ENCODE measurements at places on chromosomes 7 and 10. TPM values are rescaled to one million over a fixed set of nuclear protein-coding genes. Genes with fewer than 3 reads are reported as not detected.

DNA sequence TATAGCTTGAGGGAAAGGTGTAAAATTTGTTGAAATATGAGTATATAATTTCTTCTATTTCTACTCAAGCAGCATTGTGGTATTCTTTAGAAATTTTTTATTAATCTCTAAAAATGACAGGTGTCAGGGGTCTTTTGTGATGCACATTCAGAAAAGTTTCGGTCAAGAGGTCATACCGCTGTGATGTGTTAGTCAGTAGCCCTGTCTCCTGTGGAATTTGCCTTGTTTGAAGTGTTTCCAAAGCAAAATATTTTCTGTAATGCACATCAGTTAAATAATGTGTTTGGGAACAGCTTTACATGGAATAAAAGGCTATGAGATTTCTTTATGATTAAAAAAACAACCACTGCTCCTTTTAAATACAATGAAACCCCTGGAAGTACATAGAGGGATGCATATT lies 35.8 kb downstream of the FOXP2 start:
- H3K4me1 ChIP-seq, result no peaks in the 10 kb centered on the region
- no peaks in the 10 kb centered on the region for H3K36me3 ChIP-seq
- H3K27ac ChIP-seq, result no peak overlapping the region
- H3K27me3 ChIP-seq, result no peaks in the 10 kb centered on the region
- DNase-seq, result no peak

DNA sequence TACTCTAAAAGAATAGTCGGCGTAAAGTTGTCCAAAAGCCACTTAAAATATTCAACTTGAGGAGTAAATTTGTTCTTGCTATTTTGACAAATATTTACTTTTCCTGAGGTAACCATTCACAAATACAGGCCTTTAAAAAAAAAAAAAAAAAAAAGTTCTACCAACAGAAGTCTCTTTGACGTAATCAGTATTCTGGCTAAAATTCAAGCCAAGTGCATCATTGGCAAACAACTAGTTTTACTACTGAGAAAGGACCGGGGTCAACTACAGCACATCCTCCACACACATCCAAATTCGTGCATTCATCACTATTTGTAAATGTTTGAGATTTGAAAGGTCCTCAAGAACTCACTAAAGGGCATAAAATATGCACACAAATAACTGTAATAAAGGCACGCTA lies 2.0 kb downstream of the OAT start:
- peaks cover 35% of the 10 kb centered on the region for H3K4me1 ChIP-seq
- DNase-seq, result no peak
- H3K36me3 ChIP-seq, result peaks cover 7% of the 10 kb centered on the region

Gene AASS
- total RNA-seq, result 349 TPM

- H3K27ac ChIP-seq, result no peak overlapping the region
- H3K4me1 ChIP-seq, result peaks cover 26% of the 10 kb centered on the region
- H3K4me3 ChIP-seq, result no peak overlapping the region
Observed at GRCh38 chr7:15723841-15724240, 37.4 kb upstream of the MEOX2 start.

DNA sequence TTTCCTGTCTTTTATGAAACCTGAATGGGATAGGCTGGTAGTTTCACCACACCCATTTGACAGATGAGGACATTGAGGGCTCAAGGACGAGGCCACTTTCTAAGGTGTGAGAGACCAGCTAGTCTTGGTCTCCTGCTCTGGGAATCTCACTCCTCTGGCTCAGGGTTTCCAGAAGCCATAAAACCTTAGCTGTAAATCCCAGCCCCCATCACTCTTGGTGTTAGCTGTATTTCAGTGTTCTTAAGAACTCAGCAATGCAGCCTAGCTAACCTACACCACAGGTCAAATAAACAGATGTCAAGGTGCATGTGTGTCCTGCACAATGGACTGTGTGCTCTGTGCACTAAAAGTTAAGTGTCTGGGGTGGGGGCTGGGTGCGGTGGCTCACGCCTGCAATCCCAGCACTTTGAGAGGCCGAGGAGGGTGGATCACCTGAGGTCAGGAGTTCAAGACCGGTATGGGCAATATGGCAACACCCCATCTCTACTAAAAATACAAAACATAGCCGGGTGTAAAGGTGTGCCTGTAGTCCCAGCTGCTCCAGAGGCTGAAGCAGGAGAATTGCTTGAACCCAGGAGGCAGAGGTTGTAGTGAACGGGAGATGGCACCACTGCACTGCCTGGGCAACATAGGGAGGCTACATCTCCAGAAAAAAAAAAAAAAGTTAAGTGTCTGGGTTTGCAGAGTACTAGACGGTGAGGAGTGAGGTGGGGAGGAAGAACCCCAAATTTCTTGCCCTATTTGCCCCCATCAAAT lies 567 bp upstream of the EPO start:
- peak overlapping the region; percentile 65 for H3K4me3 ChIP-seq
- H3K36me3 ChIP-seq, result peaks cover 8% of the 10 kb centered on the region
- peaks cover 62% of the 10 kb centered on the region for H3K27me3 ChIP-seq
- no peak for DNase-seq
- no peak overlapping the region for H3K27ac ChIP-seq

Gene KLLN
- total RNA-seq, result 0.52 TPM

DNA sequence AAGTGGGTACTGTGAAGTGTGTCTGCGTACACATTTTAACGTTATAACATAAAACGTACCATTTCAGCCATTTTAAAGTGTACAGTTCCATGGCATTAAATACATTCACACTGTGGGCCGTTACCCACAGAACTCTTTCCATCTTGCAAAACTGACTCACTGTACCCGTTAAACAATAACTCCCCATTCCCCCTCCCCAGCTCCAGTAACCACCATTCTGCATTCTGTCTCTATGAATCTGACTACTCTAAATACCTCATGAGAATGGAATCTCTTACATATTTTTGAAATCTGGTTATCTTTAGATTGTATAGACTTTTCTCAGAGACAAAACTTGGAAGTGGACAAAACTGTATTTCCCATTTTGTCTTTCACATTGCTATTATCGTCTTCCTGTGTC lies 9.3 kb downstream of the ARL3 start:
- no peak overlapping the region for H3K4me3 ChIP-seq
- DNase-seq, result no peak
- no peak overlapping the region for H3K27ac ChIP-seq
- peaks cover 7% of the 10 kb centered on the region for H3K4me1 ChIP-seq
- H3K27me3 ChIP-seq, result no peaks in the 10 kb centered on the region

GRCh38 chr10:125692601-125693523 lies 9.9 kb upstream of the TEX36 start:
- H3K27ac ChIP-seq, result no peak overlapping the region
- H3K4me3 ChIP-seq, result no peak overlapping the region
- no peaks in the 10 kb centered on the region for H3K27me3 ChIP-seq
- H3K4me1 ChIP-seq, result 0 out of 2 replicates have a peak, but pooled peaks cover 2% of the 10 kb centered on the region
- no peaks in the 10 kb centered on the region for H3K36me3 ChIP-seq
- no peak for DNase-seq

DNA sequence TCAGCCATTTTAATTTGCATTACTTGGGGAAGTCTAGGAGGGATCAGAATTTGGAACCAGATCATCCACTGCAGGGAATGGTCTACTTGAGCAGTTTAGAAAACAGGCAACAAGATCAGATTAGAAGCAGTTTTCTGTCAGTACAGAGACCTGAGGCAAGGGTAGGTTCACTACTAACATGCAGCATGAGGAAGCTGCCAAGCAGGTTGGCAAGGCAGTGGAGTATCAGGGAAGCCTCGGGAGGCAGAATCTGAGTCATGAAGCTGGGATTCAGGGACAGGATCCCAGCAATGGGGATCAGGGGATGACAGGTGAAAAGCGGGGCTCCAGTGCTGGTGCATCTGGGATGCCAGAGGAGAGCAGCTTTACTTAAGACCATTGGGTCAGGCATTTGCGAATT lies 28.1 kb downstream of the ENO4 start:
- no peak overlapping the region for H3K27ac ChIP-seq
- no peak overlapping the region for H3K4me3 ChIP-seq
- DNase-seq, result no peak

Gene GNG11
- total RNA-seq, result 1.3 TPM

- H3K4me3 ChIP-seq, result no peak overlapping the region
- H3K27ac ChIP-seq, result no peak overlapping the region
- no peaks in the 10 kb centered on the region for H3K27me3 ChIP-seq
Observed at GRCh38 chr10:18414061-18414460, 237.3 kb downstream of the NSUN6 start.

GRCh38 chr7:66409493-66409892 lies 204.4 kb downstream of the TPST1 start:
- no peaks in the 10 kb centered on the region for H3K36me3 ChIP-seq
- H3K4me3 ChIP-seq, result no peak overlapping the region

GRCh38 chr10:130000918-130001317 lies 36.8 kb upstream of the EBF3 start:
- no peak for DNase-seq
- H3K4me3 ChIP-seq, result no peak overlapping the region
- H3K36me3 ChIP-seq, result no peaks in the 10 kb centered on the region
- H3K27me3 ChIP-seq, result no peaks in the 10 kb centered on the region
- no peak overlapping the region for H3K27ac ChIP-seq
- no peaks in the 10 kb centered on the region for H3K4me1 ChIP-seq

Gene IFIT3
- total RNA-seq, result 0.42 TPM

Gene STEAP2
- total RNA-seq, result 17.0 TPM

DNA sequence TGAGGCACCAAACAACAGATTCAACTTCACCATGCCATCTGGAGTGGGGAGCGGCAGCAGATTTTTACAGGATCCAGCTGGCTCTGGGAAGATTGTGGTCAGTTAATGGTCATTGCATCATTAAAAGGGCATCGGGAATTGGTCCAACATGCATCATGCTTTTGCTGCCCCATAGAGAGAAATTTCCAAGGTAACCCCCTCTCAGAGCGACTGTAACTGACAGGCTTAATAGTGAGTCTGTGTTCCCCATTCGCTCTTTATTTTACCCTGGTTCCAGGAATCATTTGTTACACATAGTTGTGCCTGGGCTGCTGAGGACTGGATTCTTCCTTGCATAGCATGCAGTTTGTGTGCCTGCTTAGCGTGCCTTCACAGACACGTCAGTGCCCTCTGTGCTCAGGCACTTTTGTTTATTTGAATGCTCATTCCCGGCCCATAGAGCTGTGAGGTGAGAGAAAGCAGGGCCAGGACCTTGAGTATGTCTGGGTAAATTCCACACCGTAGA lies 49.9 kb downstream of the CDHR3 start:
- H3K36me3 ChIP-seq, result peaks cover 11% of the 10 kb centered on the region
- H3K27ac ChIP-seq, result no peak overlapping the region
- DNase-seq, result no peak
- H3K4me3 ChIP-seq, result no peak overlapping the region
- H3K27me3 ChIP-seq, result peaks cover 13% of the 10 kb centered on the region

Gene OR6V1
- total RNA-seq, result not detected

DNA sequence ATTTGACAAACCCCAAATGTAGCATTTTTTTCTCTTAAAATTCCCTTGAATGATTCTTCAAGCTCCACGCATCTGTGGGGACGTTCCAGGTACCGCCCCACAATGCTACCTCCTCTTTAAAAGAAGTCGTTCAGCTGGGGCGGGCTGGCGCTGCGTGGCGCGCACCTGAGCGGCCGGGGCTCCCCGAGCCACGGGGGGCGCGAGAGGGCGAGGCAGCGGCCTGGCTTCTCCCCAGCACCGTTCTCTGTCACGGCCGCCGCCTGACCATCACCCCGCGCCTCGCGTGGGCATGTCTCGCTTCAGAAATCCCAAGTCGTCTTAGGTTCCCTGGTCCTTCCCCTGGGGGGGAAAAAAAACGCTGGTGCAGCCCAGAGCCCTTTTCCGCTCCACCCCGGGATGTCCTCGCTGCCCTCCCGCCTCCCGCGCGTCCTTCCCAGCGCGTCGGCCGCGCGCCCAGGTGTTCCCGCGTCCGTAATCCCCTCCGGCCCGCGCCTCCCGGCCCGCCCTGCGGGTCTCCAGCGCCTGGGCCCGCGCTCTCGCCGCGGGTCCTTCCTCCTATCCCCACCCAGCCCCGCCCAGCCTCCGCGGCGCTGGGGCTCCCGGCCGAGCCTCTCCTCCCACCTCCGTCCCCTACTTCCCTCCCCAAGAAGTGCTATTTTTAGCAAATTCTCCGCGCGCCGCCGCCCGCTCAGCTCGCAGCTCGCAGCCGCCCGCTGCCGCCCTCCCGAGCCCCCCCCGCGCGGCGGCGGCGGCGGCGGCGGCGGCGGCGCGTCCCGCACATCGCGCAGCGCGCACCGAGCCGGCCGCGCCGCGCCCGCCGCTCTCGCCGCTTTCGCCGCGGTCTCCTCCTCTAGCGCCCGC lies 58.7 kb upstream of the PRPS1L1 start:
- DNase-seq, result peak; percentile 36
- H3K4me1 ChIP-seq, result peaks cover 13% of the 10 kb centered on the region
- H3K27ac ChIP-seq, result no peak overlapping the region
- H3K36me3 ChIP-seq, result peaks cover 5% of the 10 kb centered on the region

DNA sequence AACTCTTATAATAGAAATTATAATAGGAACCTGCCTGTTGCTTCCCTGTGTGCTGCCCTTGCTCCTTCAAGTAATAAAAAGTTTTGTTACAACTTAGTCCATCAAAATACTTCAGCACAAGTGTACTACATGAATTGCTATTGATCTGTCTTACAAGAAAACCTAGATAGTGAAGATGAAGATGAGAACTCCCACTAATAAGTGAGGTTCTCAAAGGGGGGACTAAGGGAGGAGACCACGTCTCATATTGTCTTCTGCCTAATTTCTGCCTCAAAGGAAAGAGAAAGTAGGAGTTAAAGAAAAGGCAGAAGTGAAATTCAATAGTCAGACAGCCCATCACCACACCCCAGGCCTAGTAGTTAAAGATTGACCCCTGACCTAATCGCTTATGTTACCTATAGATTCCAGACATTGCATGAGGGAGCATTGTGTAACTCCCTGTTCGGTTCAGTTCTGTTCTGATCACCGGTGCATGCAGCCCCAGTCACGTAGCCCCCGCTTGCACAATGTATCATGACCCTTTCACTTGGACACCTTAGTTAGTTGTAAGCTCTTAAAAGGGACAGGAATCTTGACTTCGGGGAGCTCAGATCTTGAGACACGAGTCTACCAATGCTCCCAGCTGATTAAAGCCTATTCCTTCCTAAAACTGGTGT lies 18.2 kb upstream of the CHST3 start:
- peaks cover 22% of the 10 kb centered on the region for H3K36me3 ChIP-seq
- H3K4me1 ChIP-seq, result no peaks in the 10 kb centered on the region
- DNase-seq, result no peak

- no peaks in the 10 kb centered on the region for H3K27me3 ChIP-seq
Observed at GRCh38 chr7:48168159-48168558, 3.1 kb upstream of the ABCA13 start.

GRCh38 chr10:44755481-44755880 lies 155.7 kb upstream of the TMEM72 start:
- DNase-seq, result no peak
- H3K27me3 ChIP-seq, result no peaks in the 10 kb centered on the region
- H3K4me1 ChIP-seq, result peaks cover 9% of the 10 kb centered on the region
- no peak overlapping the region for H3K4me3 ChIP-seq
- no peaks in the 10 kb centered on the region for H3K36me3 ChIP-seq
- H3K27ac ChIP-seq, result no peak overlapping the region

Gene INTS15
- total RNA-seq, result 25.6 TPM

- H3K36me3 ChIP-seq, result peaks cover 21% of the 10 kb centered on the region
- H3K4me1 ChIP-seq, result peaks cover 26% of the 10 kb centered on the region
- peaks cover 30% of the 10 kb centered on the region for H3K27me3 ChIP-seq
- no peak overlapping the region for H3K4me3 ChIP-seq
Observed at GRCh38 chr7:1700086-1700485, 30.0 kb downstream of the ELFN1 start.

Gene ATG9B
- 3.8 TPM for total RNA-seq

Gene LEP
- total RNA-seq, result not detected

Gene GDF10
- 0.18 TPM for total RNA-seq

GRCh38 chr7:1817061-1817712 lies 147.1 kb downstream of the ELFN1 start:
- peaks cover 2% of the 10 kb centered on the region for H3K4me1 ChIP-seq
- no peak overlapping the region for H3K27ac ChIP-seq
- no peaks in the 10 kb centered on the region for H3K27me3 ChIP-seq

Gene TSPAN13
- total RNA-seq, result 32.7 TPM

Gene NXPH1
- 0.27 TPM for total RNA-seq

Gene STEAP4
- total RNA-seq, result 0.18 TPM

GRCh38 chr7:88795553-88795952 lies at the start of gene TEX47:
TSS of gene TEX47 (minus strand) at chr7:88795737. CDS start at chr7:88794942, 795 bp downstream.
- no peaks in the 10 kb centered on the region for H3K36me3 ChIP-seq
- DNase-seq, result no peak
- no peaks in the 10 kb centered on the region for H3K27me3 ChIP-seq
- 0 out of 2 replicates have a peak, but pooled peaks cover 4% of the 10 kb centered on the region for H3K4me1 ChIP-seq
